Activated CD4-positive, alpha-beta T cell treated with anti-CD3 and anti-CD28 coated beads for 4 hours (primary cell): ENCODE measurements at places on chromosomes 12 and 14.
A peak's percentile ranks its signal among the peaks of the same experiment; 100 is the strongest.

- DNase-seq: no peak
Measured at GRCh38 chr14:20498622-20499021, 6.7 kb upstream of the RNASE10 start.

- no peak for DNase-seq
Measured at GRCh38 chr12:24143928-24144327, 194.5 kb upstream of the SOX5 start.

GRCh38 chr14:28813810-28814209 lies 47.2 kb downstream of the FOXG1 start:
- no peak for DNase-seq

GRCh38 chr12:56469007-56469930 lies 891 bp downstream of the SPRYD4 start:
- DNase-seq: peak; percentile 10

GRCh38 chr14:75370416-75371205 lies 57.2 kb upstream of the JDP2 start:
- no peak for DNase-seq

DNA sequence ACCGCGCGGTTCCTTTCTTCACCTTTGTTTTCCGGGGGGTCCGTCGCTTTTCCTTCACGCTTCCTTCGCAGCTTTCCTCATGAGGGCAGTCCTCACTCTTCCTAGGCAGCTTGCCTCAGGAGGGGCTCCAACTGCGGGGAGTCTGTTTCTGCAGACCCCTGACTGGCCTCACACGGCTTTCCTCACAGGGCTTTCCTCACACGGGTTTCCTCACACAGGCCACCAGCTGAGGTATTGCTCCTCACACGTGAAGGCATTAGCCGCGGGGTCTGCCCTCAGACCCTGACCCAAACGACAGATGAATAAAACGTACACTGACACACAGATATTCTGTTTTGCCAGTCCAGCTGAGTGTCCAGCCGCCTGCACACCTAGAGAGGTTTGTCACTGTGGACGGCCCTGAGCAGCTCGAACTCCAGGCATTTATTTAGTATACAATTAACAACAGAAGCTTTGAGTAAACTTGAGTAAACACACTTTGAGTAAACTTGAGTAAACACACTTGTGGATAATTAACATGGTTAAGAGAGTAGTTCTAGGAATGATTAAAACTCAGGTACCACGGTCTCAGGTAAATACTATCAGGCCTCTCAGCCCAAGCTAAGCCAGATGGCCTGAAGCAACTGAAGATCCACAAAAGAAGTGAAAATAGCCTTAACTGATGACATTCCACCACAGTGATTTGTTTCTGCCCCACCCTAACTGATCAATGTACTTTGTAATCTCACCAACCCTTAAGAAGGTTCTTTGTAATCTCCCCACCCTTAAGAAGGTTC lies 16.1 kb upstream of the LYZ start:
- no peak for DNase-seq

GRCh38 chr14:94388384-94389103 lies at the start of gene SERPINA1:
SERPINA1 (minus strand) TSS chr14:94388602; CDS start chr14:94383237, 5,365 bp downstream.
- no peak for DNase-seq

GRCh38 chr14:30692669-30693068 lies 70.5 kb downstream of the SCFD1 start:
- DNase-seq: no peak
